RPMI7951 (cell line): ENCODE measurements at places on chromosomes 7 and 10.

GRCh38 chr10:5656737-5657579 lies 9.4 kb downstream of the ASB13 start:
- DNase-seq: no peak

DNA sequence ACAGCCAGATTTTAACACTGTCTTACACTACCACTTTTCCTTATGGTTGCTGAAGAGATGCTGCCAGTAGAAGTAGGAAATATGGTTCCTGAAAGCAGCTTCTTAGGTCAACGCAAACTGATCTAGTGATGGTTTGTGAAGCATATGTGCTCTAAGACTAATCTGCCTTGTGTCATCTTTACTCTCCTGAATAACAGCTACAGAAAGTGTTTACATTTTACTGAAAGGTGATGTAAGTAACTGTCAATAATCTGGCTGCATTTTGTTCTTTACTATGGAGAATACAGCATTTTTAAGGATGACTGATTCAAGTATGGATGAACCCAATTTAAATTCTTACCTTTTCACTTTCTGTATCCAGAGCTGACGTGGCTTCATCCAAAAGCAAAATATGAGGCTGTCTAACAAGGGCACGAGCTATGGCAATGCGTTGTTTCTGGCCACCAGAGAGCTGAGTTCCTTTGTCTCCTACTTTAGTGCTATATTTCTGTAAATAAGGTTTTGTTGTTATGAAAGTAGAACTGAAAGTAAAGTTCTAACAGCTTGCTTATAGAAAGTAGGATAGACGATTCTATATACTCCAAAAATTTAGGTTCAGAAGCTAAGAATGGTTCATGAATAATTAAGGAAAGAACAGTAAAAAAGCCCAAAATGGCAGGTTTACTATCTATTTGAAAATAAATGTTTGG lies 30.2 kb upstream of the ABCB4 start:
- DNase-seq: no peak

- no peak for DNase-seq
Observed at GRCh38 chr10:48365668-48366067, 59.2 kb downstream of the MAPK8 start.

- DNase-seq: no peak
Observed at GRCh38 chr7:141691540-141691939, 10.4 kb downstream of the DENND11 start.

DNA sequence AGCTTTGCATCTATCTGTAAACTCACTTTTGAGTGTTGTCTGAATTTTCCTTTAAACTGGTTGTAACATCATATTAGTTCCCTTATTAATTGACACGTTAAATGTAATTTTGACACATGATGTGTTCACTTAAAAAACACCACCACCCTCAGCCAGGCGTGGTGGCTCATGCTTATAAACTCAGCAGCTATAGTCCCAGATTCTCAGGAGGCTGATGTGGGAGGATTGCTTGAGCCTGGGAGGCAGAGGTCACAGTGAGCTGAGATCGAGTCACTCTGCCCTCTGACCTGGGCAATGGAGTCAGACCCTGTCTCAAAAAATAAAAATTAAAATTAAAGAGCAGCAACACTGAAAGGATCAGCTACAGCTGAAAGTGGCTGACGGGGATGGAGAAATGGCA lies 60.0 kb upstream of the CYTH3 start:
- no peak for DNase-seq

GRCh38 chr7:37546677-37547076 lies 98.0 kb upstream of the ELMO1 start:
- DNase-seq: no peak

DNA sequence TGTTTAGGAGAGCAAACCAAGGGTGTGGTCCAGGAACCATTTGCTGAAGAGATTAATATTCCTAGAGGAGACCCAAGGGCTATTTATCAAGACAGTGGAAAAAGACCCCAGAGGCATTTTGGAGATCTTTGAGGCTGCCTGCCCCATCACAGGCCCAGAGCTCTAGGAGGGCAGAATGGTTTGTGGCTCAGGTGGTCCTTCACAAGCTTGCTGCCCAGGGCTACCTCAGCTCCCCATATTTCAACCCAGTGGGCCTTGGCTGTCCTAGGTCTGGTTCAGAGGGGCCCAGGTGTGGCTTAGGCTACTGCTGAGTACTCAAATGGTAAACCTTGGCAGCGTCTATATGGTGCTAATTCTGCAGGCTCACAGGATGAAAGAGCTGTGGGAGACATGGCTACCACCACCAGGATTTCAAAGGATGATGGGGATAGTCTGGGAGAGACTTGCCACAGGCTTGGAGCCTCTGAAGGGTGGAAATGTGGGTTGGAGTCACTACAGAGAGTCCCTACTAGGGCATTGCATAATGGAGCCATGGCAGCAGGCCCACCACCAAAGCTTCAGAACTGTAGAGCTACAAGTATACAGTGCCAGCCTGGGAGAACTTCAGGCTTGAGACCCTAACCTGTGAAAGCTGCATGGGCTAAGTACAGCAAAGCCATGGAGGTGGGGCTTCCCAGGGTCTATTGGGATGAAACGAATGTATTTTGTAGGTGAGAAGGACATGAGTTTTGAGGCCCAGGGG lies 24.3 kb downstream of the PTEN start:
- DNase-seq: no peak
